ENCODE measurements at places on chromosomes 5 and 9. TPM values are rescaled to one million over a fixed set of nuclear protein-coding genes. Genes with fewer than 3 reads are reported as not detected.
A peak's percentile ranks its signal among the peaks of the same experiment; 100 is the strongest.

The GNA14 gene
- 0.25 TPM for total RNA-seq

The TTC33 gene
- 14.5 TPM for total RNA-seq

DNA sequence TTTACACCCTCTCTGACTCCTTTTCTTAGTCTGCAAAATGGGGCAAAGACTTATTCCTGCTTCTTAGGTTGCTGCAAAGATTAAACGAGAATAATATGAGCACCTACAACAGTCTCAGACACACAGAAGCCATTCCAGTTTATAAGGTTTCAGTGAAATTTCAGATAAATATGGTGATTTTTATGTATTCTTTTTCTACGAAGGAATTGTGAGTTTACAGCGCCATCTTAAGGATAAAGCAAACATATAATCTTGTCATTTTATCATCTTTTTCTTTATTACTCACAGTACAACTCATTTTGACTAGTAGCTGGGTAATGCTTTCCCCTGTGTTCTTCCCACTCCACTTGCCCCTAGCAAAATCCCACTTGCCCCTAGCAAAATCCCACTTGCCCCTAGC lies 29.2 kb upstream of the SMC5 start:
- no peaks in the 10 kb centered on the region for H3K27me3 ChIP-seq
- no peaks in the 10 kb centered on the region for H3K4me1 ChIP-seq
- DNase-seq: peak; percentile 18
- H3K36me3 ChIP-seq: no peaks in the 10 kb centered on the region
- no peak overlapping the region for H3K27ac ChIP-seq
- no peak overlapping the region for H3K4me3 ChIP-seq

- H3K36me3 ChIP-seq: no peaks in the 10 kb centered on the region
- no peak for DNase-seq
- no peak overlapping the region for H3K4me3 ChIP-seq
- no peak overlapping the region for H3K27ac ChIP-seq
- no peaks in the 10 kb centered on the region for H3K27me3 ChIP-seq
Measured at GRCh38 chr5:32217886-32218396, 43.8 kb upstream of the GOLPH3 start.

The CDC42SE2 gene
- total RNA-seq: 27.0 TPM

DNA sequence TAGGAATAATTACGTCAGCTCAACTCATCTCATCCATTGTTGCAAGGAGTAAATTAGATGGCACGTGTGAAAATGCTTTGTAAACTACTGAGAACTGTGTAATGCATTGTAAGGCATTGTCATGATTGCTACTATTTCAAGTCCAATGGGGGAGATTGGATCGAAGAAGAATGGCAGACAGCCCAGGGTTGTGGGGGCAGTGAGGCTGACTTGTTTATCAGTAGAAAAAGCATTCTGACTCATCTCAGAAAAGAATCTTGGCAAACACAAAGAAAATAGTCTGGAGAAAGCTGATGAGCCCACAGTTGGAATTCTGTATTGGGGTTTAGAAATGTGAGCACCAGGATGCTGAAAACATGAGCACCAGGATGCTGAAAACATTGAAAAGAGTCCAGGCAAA lies 28.0 kb upstream of the DAP start:
- DNase-seq: no peak
- no peaks in the 10 kb centered on the region for H3K36me3 ChIP-seq
- H3K27me3 ChIP-seq: no peaks in the 10 kb centered on the region
- H3K27ac ChIP-seq: no peak overlapping the region

The CDHR2 gene
- 0.10 TPM for total RNA-seq

Data from HCT116 (cell line).